ENCODE measurements at places on chromosomes 7 and 10.

- peak; percentile 60 for DNase-seq
Measured at GRCh38 chr10:71213127-71213621, 804 bp downstream of the UNC5B start.

GRCh38 chr7:117118579-117119180 is 165.4 kb downstream of the ST7 start:
- DNase-seq = no peak

- no peak for DNase-seq
Measured at GRCh38 chr10:128631801-128632241, 505.6 kb upstream of the MKI67 start.

- no peak for DNase-seq
Measured at GRCh38 chr7:118429141-118429540, 204.6 kb downstream of the ANKRD7 start.

DNA sequence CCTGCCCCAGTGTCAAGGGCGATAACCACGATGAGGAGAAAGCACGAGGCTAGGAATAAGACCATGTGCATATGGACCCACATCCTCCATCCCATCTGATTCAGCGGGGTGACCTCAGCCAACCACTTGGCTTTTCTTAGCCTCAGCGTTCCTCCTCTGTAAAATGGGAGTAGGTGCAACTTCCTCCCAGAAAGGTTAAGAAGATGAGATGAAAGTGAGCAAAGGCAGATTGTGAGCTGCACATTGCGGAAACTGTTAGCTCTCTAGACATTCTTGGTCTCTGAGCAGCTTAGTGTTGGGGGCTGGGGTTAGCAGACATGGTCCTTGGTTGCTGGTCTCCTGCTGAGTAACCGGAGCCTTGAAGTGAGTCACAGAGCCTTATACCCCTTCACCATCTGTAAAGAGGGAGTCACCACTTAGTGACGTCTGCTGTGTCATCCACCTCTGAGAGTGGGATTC is 497.3 kb upstream of the GALNT17 start:
- DNase-seq = no peak

DNA sequence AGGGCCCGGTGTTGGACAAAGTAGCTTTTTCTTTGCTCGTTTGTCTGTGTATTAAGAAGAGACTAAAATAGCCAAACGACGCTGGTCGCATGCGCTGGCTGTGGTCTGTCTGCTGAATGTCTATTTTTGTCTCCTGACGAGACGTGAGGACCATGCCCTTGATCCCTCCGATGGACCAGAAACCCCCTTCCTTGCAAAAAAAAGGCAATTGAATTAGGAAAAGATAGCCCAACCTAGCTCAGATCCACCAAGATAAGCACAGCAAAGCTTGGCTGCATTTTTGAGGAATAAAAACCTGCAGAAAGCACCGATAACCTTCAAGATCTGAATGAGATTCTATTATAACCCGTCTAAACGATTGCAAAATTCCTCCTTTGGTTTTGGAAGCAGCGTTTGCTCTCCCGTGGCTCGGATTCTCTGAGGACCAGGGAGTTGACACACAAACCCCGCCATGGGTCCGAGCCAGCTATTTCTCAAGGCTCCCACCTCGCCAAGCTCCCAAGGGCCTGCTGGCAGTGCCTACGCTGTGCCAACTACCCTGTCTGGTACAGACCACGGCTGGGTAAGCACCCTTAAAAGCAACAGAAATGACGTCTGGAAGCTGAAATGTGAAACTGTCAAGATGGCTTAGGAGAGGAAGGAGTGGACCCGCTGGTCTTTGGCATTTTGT is 17.7 kb upstream of the TTYH3 start:
- DNase-seq = no peak

GRCh38 chr10:36424502-36424901 is 700.9 kb upstream of the ANKRD30A start:
- no peak for DNase-seq

- no peak for DNase-seq
Measured at GRCh38 chr10:110317866-110318850, 13.4 kb upstream of the SMNDC1 start.

DNA sequence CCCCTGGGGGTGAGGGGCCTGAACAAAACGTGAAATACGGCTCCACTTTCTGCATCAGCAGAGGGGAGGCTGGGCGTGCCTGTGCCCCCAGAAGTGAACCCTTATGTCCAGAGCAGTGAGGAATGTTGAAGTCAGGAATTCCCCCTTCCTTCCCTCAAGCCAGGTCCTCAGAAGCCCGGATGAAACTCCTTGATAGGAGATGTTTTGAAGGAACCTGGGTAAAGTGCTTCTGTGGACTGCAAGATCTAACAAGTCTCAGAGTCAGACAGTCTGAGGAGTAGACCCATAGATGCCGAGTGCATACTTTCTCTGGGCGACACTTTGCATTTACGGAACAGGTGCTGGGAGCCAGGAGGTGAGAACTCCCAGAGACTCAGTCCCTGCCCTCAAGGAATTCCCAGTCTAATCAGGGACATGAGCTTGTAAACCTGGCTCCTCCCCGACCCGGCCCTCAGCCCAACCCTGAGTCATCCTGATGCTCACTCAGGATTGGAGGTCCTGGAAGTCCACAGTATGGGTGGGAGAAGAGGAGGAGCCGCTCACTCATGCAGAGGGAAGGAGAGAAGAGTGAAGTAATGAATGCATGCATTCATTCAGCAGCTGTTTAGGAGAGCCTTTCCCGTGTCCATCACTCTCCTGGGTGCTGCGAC is 179.5 kb upstream of the ITGB1 start:
- no peak for DNase-seq

- no peak for DNase-seq
Measured at GRCh38 chr10:25142116-25142864, 32.5 kb upstream of the GPR158 start.

DNA sequence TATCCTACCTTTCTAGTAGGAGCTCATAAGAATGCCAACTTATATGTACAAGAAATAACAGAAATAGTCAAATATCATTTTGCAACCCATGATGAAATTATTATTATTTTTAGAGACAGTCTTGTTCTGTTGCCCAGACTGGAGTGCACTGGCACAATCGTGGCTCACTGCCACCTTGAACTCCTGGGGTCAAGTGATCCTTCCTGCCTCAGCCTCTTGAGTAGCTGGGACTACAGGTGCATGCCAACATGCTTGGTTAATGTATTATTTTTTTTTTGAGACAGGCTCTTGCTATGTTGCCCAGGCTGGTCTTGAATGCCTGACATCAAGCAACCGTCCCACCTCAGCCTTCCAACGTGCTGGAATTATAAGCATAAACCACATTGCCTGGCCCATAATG is 44.8 kb downstream of the TNPO3 start:
- DNase-seq = no peak

DNA sequence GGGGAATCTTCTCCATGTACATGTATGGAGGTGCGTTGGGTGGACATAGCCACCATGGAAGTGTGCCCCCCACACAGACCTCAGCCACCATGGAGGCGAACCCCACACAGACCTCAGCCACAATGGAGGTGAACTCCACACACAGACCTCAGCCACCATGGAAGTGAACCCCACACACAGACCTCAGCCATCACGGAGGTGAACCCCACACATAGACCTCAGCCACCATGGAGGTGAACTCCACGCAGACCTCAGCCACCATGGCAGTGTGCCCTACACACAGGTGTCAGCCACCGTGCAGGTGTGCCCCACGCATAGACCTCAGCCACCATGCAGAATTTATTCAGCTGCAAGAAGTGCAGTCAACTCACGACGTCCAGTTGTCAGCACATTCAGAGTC is 339.7 kb downstream of the ACTR3B start:
- no peak for DNase-seq

DNA sequence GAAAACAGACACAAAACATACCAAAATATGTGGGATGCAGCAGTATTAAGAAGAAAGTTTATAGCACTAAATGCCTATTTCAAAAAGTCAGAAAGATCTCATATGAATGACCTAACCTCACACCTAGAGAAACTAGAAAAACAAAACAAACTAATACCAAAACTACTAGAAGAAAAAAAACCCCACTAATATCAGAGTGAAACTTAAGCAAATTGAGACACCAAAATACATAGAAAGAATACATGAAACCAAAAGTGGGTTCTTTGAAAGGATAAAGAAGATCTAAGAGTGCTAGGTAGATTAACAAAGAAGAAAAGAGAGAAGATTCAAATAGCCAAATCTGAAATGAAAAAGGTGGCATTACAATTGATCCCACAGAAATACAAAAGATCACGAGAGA is 494.1 kb downstream of the SH2D4B start:
- no peak for DNase-seq

- DNase-seq = peak; percentile 43
Measured at GRCh38 chr7:70334871-70335270, 736.6 kb downstream of the AUTS2 start.

- no peak for DNase-seq
Measured at GRCh38 chr7:136166521-136166920, 189.4 kb upstream of the MTPN start.

DNA sequence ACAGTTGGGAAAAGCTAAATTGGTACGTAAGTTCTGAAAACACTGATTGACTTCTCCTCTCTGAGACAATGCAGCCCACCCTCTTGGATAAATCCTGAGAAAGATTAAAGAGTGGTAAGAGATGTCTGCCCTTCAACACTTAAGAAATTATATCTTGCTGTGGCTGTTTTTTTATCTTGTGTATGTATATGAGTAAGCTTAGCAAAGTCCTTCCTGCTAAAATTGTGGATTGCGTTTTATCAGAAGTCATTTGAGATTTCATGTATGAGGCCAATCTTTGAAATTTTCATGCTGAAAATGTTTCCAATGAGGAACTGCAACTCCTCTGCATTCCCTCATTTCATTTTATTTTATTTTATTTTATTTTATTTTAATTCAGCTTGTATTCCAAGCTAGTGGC is 106.2 kb upstream of the INHBA start:
- no peak for DNase-seq

- DNase-seq = no peak
Measured at GRCh38 chr10:50937230-50937907, 51.9 kb upstream of the A1CF start.

GRCh38 chr7:37666026-37666799 is 17.4 kb upstream of the GPR141 start:
- DNase-seq = no peak

DNA sequence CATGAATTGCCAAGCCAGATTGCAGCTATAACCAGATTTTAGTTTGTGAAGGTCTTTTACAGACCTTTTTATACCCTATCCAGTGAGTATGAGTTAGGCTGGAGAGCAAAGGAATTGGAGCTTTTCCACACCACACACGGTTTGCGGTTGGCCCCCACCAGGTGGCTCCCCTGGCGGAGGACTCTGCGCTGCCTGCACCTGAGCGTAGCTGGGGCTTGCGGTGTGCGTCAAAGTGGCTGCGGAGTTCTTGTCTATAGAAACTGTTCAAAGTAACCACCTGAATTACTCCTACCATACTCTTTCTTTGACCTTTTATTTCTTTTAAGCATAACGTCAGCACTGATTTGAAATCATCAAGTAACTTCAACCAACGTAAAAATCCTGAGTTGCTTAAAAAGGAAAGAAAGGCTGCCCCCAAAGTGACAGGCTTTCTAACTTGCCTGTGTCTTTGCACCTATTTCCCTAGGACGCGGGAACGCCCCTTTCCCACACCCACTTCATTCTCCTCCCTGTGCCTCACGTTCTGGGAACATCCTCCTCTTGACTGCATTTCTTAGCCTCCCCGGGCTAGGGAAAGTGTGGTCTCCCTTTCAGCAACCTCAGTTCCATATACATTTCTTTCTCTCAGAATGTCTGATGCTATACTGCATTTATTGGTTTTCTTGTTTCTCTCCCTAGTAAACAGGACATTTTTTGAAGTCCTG is 47.6 kb upstream of the TMEM72 start:
- no peak for DNase-seq

GRCh38 chr7:117048882-117049281 is 95.6 kb downstream of the ST7 start:
- DNase-seq = no peak

DNA sequence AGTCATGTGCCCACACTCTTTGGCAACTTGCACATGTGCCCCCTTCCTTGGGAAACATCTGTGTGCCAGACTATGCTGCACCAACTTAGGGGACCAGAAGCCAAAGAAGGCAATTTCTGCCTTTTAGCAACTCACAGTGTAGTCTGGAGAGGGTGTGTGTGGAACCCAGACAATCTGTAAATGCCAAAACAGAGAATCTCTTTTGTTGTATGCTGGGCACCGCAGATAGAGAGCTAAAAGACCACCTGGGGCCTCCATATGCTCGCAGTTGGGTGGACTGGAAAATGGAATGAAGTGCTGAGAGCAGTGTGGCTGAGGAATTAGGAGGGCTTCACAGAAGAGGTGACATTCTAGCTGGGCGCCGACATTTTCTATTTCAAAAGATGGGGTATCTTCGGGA is 26.4 kb downstream of the UBTD1 start:
- DNase-seq = no peak

- DNase-seq = peak; percentile 72
Measured at GRCh38 chr7:97027427-97028234, 3.0 kb upstream of the DLX5 start.

- no peak for DNase-seq
Measured at GRCh38 chr10:88926566-88927415, 25.8 kb downstream of the ACTA2 start.

- no peak for DNase-seq
Measured at GRCh38 chr7:2471022-2471329, 5.2 kb downstream of the GRIFIN start.

GRCh38 chr7:1852517-1853430 is 182.7 kb downstream of the ELFN1 start:
- DNase-seq = no peak

- peak; percentile 23 for DNase-seq
Measured at GRCh38 chr7:157464971-157465886, 128.4 kb downstream of the DNAJB6 start.

- DNase-seq = no peak
Measured at GRCh38 chr10:48511875-48512231, 93.0 kb downstream of the ARHGAP22 start.

GRCh38 chr7:90469554-90469953 is at the start of gene PTTG1IP2:
Gene PTTG1IP2, plus strand, starts transcription at chr7:90469639. Its CDS starts 148 bp downstream, at chr7:90469787.
- DNase-seq = no peak

DNA sequence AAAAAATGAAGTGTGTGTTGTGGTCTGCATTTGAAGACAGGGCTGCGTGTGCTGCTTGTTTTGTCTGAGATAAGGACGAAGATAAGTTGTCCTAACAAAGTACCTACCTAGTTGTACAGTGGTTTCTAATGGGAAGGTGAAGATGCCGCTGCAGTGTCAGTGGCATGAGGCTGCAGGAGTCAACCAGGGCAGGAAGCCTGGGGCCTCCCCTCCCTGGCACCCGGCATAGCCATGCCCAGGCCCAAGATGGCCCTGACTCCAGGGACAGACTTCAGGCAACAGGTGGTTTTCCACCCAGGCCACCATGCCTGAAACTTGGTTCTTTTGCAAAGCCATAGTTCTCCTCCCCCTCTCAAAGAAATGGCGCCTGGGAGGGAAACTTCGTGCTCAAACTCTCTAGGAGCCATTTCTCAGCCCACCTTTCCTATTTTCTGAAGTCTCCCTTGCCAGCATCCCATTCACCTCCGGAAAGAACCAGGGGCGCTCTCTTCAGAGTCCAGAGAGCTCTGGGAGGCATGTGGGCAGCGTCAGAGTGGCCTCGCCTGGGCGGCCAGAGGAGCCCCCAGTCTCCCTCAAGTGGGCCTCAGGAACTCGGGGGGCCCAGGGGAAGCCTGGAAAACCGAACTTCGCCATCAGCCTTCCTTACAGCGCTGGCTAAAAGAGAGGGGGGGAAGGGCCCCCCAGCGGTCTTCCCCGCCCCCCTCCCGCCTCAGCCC is 2.1 kb upstream of the KAT6B start:
- DNase-seq = peak; percentile 52
